ENCODE measurements at places on chromosomes 1 and 21. TPM values are rescaled to one million over a fixed set of nuclear protein-coding genes. Genes with fewer than 3 reads are reported as not detected.

GRCh38 chr1:240888039-240888786 lies 276.3 kb upstream of the GREM2 start:
- DNase-seq: no peak

DNA sequence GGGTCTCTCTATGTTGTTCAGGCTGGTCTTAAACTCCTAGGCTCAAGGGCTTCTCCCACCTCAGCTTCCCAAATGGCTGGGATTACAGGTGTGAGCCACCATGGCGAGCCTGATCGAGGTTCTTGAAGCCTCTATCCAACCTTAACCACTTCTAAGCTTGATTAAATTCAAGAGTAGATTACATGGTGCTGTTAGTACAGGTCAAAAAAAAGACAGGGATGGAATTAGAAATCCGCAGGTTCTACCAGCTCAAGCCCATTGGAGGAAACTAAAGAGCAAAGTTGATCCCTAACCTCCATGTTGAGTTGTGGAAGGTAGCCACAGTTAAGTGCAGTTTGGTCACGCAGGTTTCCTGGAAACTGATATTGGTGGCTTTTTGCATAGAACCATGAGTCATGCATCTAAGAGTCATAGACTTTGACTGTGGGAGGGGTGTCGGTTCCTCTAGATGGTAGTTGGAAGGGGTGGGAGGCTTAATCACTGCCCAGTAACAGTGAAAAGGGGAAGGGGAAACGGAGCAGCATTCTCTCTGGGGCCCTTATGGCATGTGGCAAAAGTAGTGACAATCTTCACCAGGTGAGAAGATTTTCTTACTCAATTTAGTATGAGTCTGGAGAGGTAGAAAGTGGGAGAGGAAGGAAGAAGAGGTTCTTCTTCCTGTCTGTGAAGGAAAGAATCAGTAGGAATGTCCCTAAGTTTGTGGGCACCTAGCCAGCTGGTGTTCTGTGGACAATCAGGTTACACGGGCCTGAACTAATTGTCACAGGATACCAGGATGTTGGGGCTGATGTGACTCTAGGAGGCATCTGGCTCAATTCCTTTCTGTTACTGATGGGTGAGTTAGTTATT lies 7.0 kb downstream of the CD53 start:
- DNase-seq: no peak

DNA sequence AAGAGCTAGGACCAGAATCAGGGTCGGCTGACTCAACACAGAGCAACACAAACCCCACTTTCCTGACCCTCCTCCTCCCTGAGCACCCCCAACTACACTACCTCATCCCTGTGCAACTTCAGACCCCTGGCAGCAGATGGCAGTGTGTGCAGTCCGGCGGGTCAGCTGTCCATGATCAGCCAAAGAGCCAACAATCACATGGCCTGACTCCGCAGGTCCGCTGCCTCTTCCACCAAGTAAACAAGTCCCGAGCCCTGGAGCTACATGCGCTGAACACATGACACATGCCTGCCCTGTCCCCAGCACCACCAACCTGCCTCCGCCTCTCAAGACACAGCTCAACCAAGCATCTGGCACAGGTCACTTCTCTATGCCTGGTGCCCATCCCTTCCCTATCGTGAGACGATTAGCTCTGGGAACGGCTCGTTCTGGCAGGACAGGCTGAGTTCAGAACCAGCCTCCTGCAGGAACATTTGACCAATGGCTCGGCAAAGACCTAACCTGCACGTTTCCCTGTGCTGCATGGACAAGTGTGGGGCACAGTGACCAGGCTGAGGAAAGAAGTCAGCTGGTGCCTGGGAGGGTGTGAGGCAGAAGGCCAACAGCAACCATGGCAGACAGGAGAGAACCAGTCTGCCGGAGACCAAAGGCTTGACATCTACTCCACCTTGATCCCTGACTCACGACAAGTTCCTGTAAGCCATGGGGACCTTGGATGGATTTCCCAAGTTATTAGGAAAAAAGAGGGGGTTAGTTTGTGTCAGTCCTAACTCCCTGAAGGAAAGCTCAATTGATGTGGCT lies 60.3 kb downstream of the CD46 start:
- peak; percentile 80 for DNase-seq

DNA sequence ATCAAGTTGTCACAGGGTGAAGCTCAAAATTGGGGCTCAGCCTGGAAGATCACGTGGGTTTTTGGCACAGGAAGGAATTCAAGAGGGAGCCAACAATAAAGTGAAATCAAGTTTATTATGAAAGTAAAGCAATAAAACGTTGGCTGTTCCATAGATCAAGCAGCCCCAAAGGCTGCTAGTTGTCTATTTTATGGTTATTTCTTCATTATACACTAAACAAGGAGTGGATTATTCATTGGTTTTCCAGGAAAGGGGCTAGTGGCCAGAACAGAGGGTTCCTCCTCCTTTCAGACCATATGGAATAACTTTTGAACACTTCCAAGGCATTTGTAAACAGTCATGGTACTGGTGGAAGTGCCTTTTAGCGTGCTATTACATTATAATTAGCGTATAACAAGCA lies 723.5 kb upstream of the ADAMTS5 start:
- no peak for DNase-seq

DNA sequence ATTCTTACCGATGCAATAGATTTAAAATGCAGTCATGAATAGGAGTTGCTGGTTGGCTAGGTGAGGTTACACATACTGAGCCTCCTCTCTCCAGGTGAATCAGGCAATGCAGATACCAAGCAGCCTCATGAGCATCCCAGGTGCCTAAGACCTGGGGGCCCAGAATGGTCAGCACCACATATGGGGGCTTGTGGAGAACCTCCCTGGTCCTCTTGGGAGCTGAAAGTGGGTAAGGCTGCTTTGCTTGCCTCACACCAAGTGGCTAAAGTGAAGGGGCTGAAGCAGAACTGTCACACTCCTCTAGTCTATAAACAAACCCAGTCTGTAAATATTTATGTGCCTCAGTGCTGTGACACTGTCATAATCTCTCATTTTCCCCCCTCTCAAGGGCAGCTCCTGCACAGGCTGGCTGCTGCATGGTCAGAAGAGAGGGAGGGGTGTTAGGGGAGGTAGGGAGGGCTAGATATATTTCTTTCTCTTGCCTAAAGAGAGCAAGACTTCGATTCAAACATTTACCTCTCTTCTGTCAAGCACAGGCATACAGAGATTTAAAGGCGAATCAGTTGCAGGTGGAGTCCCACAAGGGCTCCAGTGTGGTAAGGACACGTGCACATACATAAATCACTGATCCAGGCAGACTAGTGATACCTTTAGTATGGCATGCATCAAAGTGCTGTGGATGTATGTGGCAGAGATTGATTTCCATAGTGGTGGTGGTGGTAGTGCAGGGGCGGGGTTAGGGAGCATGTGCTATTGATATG lies 157.9 kb upstream of the TNR start:
- no peak for DNase-seq

- peak; percentile 84 for DNase-seq
Measured at GRCh38 chr21:20997636-20998455, at the start of gene NCAM2. NCAM2 (plus strand) TSS chr21:20998409.

GRCh38 chr21:35993875-35994490 lies 66.3 kb downstream of the SETD4 start:
- no peak for DNase-seq

DNA sequence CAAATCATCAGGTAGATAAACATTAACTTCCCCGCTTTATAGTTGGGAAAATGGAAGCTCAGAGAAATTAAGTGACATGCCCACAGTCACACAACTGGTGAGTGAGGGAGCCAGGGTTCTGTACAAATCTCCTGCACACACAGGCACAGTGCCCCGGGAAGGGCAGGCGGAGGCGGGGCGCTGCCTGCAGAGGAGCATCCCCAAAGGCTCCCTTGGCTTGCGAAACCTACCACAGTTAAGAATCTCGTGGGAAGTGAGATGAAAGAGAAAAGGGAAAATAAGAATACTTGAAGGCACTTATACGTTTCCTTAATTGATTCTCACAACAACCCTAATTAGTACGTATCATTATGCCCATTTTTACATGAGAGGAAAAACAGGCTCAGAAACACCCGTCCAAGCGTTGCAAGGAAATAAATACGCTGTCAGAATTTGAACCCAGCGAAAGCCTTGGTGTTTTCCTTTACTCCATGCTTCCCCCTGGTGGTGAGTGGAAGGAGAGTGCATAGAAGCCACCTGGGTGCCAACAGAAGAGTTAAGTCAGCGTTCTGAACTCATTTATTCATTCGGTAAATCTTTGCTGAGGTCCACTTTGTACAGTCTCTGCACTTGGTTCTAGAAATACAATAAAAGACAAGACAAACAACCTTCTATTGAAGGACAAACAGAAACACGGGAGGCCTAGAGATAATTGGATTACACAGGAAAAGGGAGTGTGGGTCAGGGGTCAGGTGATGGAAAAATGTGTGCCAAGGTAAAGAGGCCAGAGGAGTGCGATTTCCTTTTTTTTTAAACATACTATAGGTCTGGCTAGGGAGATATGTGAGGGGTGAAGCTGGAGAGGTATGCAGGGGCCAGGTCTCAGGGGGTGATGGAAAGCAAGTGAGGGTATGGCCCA lies 28.4 kb downstream of the ACP6 start:
- no peak for DNase-seq

DNA sequence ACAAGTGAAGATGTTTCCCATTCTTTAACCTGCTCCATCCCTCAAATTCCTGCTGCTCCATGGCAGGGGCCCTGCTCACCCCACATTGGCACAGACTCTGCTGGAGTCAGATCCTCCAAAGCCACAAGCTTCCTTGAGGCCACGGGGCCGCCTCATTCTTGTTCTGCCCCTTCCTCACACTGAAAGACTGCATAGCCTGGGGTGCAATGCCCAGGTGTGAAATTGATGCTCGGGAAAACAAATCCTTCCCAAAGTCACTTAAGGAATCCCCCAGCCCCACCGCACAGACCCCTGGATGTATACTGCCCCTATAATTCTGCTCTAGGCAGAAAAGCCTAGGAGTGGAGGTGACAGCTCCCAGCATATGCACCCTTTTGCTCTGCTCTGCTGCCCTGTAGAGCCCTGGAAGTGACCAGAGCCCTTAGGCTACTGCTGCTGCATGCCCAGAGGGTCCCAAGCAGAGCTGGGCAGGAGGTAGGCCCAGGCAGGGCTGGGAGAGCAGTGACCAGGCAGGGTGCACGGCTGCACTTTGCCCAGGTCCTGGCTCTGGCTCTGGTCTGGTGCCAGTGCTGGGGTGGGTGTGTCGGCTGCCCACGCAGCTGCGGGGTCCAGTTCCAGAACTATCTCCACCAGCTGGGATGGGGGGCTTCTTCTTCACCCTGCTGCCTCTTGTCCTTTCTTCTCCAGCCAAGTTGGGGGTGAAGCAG lies 1.6 kb downstream of the HES2 start:
- DNase-seq: no peak

GRCh38 chr1:6412896-6413295 lies 6.8 kb downstream of the HES2 start:
- DNase-seq: no peak

GRCh38 chr1:53303726-53304515 lies 23.9 kb downstream of the LRP8 start:
- DNase-seq: no peak

Gene TRIM67
- not detected for total RNA-seq

GRCh38 chr1:15344800-15345704 lies 64.6 kb upstream of the EFHD2 start:
- DNase-seq: peak; percentile 45

DNA sequence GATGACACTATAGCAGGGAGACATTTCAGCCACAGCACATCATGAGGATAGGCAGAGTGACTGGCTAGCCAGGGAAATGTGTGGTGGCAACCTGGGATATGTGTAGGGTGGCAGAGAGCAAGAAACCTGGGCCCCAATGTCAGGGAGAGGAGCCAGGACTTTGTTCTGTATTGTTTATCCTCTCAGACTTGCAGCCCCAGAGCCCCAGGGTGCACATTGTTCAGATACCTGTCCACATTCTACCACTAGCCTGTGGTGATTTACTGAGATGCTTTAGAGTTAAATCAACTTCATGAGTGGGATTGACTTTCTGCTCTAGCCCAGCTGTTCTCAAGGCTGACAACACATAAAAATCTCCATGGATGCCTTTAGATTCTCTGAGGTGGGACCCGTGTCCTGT lies 61.5 kb downstream of the MAB21L3 start:
- no peak for DNase-seq

Gene RIPK4
- total RNA-seq: 0.17 TPM

Gene GNAT2
- not detected for total RNA-seq

GRCh38 chr1:3898994-3899753 lies 898 bp downstream of the C1orf174 start:
- no peak for DNase-seq

- DNase-seq: no peak
Measured at GRCh38 chr1:202622388-202622787, 87.9 kb downstream of the SYT2 start.

DNA sequence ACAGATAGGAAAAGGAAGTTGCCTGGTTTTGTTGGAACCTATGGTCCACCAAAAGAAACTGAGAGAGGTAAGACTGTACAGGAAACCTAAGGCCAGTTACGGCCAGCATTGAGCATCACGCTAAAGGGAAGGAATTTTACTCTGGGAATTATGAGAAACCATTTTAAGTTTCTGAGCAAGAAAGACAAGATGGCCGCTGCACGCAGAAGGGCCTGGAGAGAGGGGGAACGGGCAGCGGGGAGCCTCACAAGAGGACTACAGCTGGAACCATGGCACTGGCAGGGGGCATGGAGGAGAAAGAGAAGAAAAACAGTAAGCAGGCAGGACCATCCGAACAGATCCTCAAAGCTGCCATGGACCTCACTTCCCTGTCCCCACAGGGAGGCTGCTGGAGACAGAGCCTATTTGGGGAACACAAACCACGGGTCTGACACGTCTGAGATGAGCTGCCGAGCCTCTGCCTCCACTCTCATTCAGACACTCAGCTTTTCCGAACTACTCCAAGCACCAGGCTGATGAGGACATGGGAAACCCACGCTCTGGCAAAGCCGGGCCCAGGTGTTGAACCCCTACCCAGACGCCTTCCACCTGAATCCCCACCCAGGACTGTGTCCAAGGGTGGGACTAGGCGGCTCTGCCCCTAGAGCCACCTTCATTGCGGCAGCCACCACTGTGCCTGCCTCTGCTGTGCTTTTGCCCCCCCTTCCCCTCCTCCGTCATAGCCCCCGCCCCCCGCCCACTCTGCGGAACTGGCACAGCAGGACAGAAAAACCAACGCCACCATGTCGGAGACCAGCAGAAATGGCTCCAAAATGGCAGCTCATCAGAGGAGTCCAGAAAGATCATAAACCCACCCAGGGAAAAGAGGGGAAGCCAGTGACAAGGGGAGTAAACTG lies 69.0 kb downstream of the CD46 start:
- DNase-seq: no peak

DNA sequence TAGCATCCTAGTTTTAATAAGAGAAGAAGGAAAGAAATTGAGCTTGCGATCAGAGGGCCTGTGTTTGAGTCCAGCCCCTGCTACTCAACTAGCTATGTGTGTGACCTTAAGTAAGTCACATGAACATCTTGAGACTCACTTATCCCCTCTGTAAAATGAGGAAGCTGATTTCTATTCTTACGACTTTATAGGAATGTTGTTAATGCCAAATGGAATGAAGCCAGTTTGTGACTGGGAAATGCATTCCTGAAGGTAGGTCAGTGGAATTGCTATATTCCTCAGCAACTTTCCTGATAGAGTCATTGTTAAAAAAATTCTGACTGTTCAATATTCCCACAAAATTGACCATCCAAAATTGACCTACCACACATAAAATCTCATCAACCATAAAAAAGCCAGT lies 14.9 kb downstream of the FASLG start:
- no peak for DNase-seq

GRCh38 chr21:45858180-45858579 lies 123.4 kb upstream of the COL6A1 start:
- no peak for DNase-seq

- DNase-seq: no peak
Measured at GRCh38 chr1:234716908-234717375, 107.0 kb upstream of the IRF2BP2 start.

All from left ventricle myocardium superior (tissue), 1 donor.